ENCODE measurements at places on chromosomes 4 and X.

- no peak for DNase-seq
These were observed 55.3 kb downstream of the SOD3 start for GRCh38 chr4:24850674-24851073.

DNA sequence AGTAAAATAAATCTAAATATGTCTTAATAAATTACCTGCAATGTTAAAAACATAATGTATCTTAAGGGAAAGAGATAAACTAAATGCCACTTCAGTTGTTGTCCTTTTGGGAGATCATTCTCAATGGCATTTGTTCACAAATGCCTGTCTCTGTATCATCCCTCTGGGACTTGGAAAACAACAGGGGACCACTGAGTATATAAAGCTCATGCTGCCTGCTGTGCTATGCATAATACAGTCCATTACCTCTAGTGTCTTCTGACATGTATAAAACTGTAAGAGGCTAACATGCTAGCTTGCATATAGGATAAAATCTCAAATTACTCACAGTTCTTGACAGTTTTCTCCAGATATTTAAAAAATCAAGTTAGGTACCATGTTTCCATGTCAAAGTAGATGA is 503.9 kb downstream of the PDHA2 start:
- no peak for DNase-seq

GRCh38 chr4:137528673-137529072 is 3.6 kb downstream of the PCDH18 start:
- DNase-seq: no peak

- DNase-seq: no peak
These were observed 122.1 kb upstream of the GNPDA2 start for GRCh38 chr4:44848466-44848865.

DNA sequence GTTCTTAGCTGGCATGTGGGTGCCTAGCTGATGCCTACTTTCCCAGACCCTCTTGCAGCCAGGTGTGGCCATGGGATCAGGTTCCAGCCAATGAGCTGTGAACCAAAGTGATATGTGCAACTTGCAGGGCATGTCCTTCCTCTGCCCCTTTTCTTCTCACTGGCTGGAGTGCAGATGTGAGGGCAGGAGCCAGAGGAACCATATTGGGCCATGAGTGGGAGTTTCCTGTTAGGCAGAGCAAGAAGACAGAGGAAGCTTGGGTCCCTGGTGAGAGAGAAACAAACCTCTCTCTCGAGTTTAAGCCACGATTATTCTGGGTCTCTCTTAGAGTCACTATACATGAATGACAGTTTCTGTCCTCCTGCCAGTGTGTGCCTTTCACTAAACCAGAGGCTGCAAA is 120.4 kb upstream of the STX18 start:
- DNase-seq: no peak

DNA sequence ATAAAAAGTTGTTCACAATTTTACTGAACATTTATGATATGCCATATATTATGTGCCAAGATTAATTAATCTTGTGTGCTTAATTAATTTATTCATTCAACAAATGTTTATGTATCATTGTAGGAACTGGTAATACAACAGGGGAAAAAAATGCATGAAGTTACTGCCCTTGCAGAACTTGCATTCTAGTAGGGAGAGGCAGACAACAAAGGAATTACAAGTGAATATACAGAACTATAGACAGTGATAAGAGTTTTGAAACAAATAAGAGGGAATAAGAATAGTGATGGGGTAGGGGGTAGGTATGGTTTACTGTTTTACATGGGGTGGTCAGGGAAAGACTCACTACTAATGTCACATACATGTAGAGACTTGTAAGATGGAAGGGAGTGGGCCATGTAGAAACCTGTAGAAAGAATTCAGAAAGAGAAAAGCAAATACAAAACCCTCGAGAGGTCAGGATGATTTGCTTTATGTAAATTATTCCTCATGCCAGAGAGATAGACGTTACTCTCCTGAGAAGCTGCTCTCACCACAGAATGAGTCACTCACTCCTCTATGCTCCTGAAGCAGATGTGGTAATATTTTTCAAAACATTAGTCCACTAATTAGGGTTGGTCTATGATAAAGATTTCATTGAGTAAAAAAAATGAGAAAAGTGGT is 855.0 kb upstream of the GRID2 start:
- DNase-seq: no peak

DNA sequence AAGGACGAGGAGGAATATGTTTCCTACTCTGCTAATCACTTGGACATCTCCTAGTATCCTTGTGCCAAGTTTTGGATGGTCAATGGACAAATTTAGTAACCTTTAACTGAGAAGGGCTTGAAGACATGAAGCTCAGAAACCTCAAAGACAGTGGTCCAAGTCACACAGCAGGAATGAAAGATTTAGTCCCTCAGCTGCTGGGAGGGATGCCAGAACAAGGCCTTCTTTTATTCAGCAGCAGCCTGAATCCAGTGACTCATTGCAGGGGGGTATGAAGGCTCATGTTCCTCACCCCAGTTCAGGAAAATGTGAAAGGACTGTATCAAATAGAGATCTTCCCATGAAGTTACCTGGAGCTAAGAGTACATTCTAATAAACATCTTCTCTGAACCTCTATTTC is 214.9 kb upstream of the UGT8 start:
- DNase-seq: no peak

DNA sequence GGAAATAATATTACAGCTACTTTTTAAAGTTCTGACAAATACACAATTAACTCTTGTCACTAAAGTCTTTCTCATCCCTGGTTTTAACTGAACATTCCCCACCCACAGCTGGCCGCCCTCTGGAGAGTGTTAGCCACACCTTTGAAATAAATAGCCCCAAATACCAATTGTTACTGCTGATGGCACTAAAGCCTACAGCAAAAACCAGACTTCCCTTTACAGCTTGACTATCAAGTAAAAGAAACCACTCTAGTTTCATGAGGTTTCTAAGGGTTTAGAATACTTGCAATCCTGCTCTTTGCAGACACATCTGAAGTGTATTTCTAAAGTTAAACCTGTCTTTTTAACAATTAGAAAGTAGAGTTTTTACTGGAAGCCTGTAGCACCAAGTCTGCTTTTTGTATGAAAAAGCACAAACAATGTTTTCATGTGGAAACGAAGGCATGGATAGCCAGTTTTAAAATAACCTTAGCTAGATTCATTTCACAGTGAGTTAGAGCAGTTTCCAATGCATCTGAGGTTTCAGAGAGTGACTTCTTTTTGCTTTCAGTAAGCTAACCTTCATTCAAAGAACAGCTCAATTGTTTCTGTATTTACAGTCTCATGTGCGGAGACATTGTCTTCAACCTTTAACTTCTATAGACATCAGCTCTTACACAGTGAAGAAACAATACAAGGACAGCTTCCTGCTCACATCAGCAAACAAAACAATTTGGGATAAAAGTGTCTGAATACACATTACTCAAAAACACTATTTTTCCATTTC is 164.8 kb upstream of the VEGFC start:
- DNase-seq: no peak

DNA sequence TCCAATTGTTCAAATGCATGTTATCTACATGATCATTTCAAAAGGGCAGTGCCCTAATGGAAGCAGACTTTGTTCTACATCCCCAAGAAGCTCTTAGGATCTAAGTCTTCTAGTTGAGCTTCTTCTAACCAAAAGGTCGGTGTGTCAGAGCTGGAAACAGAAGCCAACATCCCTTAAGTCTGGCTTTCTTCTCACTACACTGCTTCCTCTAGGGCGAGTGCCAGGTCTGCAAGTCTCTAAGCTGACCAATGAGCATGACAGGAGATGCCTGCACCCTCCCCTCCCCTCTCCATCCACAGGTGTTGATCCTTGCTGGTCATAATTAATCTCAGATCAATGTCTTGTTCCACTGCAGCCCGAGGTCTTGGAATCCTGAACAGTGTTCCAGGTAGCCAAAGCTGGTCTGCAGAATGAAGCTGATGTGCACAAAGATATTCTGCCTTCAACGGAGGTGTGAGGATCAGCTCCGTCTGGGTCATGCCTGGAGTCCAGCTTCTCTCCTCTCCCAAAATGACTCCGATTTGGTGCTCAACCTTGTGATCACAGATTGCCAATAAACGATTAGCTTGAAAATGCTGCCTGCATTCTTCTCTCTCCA is 44.1 kb downstream of the WDR1 start:
- DNase-seq: no peak

GRCh38 chrX:13605611-13606010 is 36.2 kb downstream of the EGFL6 start:
- no peak for DNase-seq

GRCh38 chr4:137524725-137525369 is 7.4 kb downstream of the PCDH18 start:
- no peak for DNase-seq

DNA sequence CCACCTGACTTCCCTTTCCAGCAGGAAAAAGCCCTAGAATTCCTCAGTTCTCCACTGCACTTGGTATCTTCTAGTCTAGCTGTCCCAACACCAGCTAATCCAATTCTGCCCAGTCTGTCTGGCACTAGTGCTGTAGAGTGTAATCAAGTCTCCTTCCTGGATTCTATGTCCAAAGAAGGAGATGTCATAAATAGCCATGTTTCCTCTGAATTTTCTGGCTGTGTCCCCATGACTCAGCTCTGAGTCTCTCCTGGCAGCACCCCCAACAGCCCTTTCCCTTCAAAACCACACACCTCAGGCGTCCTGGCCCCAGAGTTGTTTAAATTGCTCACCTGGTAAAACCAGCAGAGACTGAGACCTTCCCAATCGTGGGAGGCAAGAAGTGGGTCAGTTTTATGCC is 197.2 kb downstream of the GRXCR1 start:
- no peak for DNase-seq

DNA sequence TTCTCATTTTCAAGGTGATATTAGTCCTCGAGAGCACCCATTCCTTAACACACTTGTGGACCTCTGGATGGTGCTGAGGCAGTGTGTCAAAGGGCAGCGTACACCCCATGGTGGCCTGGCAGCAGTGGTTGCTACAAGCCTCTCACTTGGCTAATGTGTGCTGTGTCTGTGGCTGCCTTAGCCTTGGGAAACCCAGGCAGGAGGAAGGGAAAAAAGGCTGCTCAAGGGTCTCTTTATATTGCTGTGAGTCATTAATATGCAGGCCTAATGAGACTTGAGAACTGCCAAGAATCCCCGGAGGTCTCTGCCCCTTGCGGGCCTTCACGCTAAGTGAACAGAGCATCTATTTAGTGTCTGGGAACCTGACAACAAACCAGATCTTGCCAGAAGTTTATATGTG is 7.0 kb downstream of the PCDH10 start:
- no peak for DNase-seq

DNA sequence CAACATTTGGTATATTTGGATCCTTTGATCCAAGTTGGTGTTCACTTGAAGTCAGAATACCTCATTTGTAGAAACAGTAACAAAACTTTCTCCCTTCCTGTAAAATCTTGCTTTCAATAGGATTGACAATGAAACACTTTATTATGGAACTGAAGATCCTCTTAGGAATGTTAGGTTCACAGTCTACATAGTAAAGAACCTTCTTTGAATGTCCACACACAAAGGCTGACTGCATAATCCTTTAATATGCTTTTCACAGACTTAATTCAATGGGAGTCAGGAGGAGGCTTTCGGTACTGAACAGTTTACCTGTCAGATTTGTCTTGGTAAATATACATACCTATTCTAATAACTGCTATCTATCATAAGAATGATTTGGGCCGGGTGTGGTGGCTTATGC is 188.5 kb downstream of the SPRY1 start:
- no peak for DNase-seq

DNA sequence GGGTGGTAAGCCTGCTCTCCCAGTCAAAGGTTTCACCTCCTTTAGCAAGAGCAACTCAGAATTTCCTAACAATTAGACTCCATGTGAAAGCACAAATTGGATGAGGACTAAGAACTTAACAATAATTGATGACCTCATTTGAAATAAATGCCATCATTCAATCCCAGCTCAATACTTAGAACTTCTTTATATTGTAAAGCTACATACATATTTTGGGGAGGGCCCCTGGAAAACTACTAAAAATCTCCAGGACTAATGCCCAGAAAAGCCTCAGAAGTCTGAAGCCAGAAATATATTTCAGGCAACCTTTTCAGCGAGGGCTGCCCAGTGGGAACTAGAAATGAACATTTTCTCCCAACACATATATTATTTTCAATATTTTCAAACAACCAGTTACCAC is 38.1 kb downstream of the AMOT start:
- no peak for DNase-seq

DNA sequence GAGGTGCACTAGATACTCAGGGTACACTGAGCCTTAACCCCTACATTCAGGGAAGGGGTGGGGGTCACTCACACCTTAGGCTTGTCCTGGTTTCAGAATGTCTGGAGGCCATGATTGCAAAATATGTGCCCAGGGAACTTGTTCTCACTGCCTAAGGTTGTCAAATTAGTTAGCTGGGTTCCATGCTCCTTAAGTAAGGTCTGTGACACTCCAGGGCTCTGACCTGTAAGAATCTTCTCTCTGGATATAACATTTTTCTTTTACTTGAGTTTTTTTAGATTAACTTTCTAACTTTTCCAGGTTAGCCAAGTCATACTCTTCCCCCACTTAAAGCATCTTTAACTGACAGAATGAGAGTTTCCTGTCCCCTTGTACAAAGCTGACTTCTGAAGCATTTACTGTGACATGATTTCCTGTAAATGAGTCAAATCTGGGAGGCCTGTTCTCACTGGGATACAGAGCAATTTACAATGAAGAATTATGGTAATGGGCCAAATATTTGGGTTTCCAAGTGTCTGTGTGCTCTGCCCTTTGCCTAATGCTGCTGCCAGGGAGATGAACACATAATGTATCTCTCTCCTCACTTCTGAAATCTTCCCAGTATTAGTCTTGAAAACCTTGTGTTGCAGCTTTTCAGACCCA is 101.7 kb downstream of the GATB start:
- DNase-seq: no peak

GRCh38 chr4:111283066-111283677 is 660.3 kb upstream of the PITX2 start:
- DNase-seq: no peak

- DNase-seq: no peak
These were observed 991.4 kb downstream of the CCSER1 start for GRCh38 chr4:91118597-91118996.
